ENCODE measurements at places on chromosomes 12 and 14.

- DNase-seq, result no peak
Observed at GRCh38 chr14:28946267-28946666, 179.7 kb downstream of the FOXG1 start.

GRCh38 chr12:53325511-53326061 lies 4.2 kb upstream of the AAAS start:
- DNase-seq, result no peak

DNA sequence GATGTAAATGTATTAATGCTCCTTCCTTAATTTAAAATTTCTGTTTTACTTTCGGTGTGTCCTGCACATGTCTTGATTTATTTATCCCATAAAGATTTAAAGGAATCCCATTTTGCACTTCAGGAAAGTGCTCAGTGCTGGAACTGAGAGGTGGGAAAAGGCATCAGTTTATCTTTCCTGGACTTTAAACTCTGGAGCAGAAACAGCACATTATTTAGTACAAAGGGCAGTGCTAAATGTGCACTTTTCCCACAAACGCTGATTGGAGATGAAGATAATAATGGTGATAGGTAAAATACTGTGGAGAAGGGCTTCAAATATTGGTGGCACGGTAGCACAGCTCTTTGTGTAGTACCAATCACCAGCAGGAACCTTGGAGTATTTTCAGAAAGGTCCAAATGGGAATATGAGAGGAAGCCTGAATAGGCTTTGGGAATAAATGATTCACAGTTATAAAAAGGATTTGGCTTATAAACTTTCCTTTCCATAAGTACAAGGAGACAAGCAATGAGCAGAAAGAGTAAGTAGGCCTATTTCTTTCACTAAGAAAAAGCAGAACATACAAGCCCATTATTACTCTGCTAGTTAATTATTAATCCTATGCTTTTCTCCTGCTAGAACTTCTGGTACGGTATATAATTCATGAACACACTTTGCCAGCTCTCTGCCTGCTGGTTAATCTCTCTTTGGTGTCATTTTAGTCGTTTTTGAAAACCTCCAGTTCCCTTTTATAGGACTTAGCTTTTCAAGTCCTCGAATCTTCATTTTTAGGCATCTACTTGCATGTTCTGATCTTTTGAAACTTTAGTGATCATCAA lies 58.3 kb downstream of the SLC15A5 start:
- no peak for DNase-seq

DNA sequence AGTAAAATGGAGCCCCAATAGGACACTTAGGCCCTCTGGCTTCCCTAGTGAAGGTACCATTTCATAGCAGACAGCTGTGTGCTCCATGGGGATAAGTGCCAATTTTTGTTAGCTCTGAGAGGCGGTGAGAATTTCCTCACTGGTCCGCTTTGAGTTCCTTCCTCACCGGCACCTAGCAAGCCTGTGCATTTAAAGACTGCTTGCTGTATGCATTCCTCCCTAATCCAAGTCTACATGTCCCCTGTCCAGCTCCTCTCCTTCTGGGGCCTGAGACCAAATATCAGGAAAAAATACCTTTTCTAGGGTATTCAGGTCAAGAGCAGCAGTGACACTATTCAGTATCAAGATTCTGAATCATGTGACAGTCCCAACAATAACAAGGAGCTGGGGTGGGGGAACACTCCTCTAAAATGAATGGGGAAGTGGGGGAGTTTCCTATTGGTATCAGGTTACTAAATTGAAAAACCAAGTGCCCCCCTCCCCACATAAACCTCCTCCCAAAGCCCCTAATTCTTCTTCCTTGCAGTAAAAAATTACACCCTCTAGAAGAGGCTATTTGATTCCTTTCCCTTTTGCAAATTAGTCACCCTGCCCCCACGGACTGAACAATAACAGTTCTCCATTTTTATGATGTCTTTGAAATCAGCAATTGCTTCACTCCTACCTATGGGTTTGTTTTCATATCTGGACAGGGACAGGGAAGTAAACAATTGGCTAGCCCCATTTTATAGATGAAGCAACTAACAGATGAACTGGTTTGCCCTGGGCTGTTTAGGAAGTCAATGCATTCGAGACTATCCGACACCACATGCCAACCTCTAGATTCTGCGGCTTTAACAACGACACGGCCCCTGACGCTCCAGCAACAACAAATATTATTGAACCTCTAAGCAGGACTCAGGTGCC lies 28.9 kb downstream of the BCL11B start:
- DNase-seq, result no peak

DNA sequence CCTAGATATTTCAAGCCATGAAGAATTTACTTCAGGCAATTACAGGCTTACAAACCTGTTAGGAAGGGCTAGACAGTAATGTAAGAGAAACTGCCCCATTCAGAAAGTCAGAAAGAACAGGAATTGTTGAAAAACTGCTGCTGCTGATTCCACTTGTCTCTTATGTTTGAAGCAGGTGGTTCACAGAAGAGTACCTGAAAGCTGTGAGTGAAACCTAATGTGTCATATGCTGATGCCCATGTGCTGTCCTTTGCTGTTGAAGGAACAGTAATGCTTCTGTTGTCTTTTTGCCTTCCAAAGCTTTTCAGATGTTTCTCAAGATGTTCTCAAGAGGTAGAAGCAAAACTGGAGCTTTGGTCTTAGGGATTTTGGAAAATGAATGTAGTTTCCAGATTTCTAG lies 39.0 kb downstream of the MNAT1 start:
- DNase-seq, result no peak

GRCh38 chr12:38384816-38385378 lies 68.3 kb downstream of the ALG10B start:
- DNase-seq, result no peak

DNA sequence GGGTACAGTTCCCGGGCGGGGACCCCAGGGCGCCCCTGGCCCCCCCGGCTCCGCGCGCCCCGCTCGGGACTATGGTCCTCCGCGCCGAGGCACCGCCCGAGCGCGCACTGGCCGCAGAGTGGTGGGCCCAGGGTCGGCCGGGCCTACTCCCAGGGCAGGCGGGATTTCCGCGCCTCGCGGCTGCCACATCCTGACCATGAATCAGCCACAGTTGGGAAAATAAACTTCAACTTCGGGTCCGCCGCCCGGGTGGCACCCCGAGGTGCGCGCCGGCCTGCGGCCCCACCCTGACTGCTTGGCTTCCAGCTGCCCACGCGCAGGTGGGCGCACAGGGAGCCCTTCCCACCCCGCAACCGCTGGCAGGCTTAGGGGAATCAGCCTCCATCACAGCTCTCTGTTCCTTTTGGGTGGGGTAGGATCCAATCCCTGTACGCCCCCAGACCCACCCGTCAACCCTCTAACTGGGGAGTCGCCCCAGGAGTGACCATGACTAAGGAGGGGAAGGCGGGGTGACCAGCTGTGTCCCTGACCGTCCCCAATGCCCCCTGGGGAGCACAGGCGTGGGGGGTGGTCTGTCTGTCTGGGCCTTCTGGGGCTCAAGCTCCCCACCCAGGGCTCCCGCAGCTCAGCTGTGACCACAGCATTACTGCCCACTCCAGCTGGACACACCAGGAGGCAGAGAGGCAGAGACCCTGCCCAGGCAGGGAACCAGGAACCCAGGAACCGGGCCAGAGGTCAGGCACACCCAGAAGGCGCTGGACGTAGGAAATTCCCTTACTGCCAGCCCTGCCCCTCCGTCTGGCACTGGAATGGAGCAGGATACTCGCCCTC lies 678 bp downstream of the INF2 start:
- peak; percentile 23 for DNase-seq

- DNase-seq, result no peak
Observed at GRCh38 chr14:36834293-36834692, 172.6 kb downstream of the PAX9 start.

DNA sequence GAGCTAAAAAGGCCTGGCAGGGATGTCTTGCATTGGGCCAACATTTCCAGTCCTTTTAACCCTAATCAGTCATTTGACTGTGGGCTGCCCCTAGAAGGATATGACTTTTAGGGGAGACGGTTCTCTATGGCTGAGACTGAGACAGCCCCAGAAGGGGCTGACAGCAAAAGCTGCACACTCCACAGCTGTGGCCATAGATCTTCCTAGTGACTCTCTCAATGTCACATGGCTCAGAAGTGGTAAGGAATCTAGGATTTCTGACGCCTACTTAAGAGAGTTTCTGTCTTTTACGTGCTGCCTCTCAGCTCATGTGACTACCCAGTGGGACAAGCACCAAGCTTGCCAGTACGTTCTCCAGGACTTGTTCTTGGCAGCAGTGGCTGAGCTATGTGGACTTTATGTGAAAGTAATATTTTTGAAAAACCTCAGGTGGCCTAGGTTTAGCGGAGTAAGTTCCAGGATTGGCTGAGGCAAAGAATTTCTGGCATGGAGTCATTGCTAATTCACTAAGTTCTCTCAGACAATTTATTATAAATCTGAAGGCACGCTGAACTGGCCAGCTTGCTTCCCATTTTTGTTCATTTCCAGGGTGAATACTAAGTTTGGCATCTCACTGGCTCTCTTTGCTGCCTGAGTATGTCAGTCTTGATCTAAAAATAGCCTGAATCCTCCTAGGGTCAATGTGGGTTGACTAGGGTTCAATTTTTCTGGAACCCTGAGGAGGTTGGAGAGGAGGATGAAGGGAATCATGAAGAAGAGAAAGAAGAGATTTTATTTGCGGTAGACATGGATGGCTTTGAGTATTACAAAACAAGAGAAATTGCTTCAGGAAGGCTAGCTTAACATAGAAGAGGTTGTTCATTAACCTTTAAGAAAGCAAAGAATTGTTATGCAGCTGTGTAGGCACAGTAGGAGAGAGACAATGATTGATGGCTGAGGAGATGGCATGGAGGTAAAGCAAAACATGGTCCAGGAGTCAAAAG lies 271.8 kb downstream of the AEBP2 start:
- DNase-seq, result no peak

DNA sequence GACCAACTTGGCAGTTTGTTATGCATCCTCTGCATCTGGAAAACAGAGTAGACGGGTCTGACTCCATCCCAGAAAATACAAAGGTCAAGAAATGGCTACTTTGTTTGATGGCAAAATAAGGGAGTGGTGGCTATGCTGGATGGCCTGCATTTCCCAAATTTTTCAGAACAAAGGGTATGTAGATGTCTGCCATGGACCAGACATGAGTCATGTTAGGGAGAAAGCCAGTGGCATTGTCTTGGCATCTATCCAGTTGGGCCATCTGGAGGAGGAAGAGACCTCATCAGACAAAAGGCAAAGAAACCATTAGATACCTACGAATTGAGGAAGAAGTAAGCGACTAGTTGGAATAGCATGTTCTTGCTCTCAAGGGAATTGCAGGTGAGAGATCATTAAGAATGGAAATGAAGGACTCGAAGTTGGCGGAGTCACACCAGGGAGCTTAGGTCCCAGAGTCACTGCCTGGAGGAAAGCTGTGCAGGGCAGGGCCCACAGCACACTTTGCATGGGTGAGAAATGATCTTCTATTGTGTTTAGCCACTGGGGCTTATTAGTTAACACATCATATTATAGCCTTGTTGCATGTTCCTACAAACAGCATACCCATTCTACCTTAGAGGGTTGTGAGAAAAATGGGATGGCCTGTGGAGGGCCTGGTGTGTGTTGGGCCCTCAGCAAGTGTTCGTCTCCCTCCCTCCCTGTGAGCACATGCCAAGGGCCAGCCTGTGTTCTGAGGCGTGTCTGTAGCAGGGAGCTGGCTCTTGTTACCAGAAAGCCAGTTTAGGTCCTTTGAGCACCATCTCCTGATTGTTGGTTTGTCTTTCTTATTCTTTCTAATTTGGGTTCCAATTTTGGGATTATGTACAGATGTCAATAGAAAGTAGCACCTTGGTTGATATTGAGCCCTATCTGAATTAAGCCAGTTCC lies 119.4 kb downstream of the KTN1 start:
- no peak for DNase-seq

DNA sequence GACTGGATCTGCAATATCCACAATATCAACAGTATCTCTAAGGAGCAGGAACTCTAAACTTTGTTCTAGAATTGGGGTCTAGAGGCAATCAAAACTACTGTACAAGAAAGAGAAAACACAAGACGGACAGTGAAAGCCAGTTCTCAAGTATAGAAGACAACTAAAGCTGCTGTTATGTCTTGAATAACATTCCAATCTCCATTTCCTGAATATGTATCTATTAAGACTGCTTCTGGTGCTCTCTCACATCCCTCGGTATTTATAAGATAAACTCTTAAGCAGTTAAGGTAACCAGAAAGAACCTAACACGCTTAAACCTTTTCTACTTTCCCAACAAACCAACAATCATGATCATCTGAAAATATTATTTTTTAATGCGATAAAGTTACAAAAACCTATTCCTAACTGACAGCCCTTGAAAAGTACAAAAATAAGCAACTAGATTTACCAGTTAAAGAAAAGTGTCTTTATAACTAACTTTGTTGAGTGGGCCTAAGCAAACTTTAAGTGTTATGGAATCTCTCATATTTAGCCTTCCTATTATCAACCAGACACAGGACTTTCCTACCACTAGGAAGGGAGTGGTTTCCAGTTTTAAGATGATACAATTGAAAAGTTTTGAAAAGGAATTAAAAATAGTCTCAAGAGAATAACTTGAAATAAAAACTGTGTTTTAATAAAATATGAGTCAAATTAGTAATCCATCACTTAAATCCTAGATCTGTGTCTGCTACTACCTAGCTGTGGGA lies 30.7 kb downstream of the NUMB start:
- no peak for DNase-seq

GRCh38 chr12:26906704-26907103 lies 31.1 kb downstream of the INTS13 start:
- no peak for DNase-seq

DNA sequence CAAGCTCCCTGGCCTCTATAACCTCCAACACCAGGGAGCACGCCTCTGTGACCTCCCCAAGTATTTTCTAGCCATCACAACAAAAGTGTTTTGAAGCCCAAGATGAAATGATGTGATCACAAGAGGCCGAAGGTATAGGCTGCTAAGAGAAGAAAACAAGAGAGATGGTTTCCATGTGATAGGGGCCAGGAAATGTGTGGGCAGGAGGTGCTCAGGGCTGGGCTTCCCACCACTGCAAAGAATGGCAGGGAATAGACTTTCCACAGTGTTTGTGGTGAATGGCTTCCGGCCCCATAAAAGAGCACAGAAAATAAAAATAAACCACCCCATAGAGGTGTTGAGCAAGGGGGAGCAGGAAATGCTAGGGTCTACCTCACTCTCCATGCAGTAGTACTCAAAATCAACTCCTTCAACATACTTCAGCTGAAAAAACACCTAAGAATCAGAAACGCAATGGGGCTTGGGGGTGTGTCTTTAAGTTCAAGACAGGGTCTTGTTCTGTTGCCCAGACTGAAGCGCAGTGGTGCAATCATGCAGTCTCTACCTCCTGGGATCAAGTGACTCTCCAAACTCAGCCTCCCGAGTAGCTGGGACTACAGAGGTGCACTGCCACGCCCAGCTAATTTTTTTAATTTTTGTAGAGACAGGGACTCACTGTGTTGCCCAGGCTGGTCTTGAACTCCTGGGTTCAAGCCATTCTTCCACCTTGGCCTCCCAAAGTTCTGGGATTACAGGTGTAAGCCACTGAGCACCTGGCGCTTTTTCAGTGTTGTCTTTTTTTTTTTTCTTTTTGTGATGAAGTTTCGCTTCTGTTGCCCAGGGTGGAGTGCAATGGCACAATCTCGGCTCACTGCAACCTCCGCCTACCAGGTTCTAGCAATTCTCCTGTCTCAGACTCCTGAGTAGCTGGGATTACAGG lies 27.1 kb downstream of the DAD1 start:
- peak; percentile 55 for DNase-seq

All from activated CD4-positive, alpha-beta T cell treated with anti-CD3 and anti-CD28 coated beads, Interleukin-2, amount 50 U/mL, for 4 hours (primary cell).